ENCODE measurements at places on chromosomes 11 and 22. TPM values are rescaled to one million over a fixed set of nuclear protein-coding genes. Genes with fewer than 3 reads are reported as not detected.
A peak's percentile ranks its signal among the peaks of the same experiment; 100 is the strongest.

Gene HTATIP2
- total RNA-seq: 43.1 TPM

Gene CFL1
- total RNA-seq: 1,831 TPM

Gene SPTBN2
- total RNA-seq: 37.1 TPM

DNA sequence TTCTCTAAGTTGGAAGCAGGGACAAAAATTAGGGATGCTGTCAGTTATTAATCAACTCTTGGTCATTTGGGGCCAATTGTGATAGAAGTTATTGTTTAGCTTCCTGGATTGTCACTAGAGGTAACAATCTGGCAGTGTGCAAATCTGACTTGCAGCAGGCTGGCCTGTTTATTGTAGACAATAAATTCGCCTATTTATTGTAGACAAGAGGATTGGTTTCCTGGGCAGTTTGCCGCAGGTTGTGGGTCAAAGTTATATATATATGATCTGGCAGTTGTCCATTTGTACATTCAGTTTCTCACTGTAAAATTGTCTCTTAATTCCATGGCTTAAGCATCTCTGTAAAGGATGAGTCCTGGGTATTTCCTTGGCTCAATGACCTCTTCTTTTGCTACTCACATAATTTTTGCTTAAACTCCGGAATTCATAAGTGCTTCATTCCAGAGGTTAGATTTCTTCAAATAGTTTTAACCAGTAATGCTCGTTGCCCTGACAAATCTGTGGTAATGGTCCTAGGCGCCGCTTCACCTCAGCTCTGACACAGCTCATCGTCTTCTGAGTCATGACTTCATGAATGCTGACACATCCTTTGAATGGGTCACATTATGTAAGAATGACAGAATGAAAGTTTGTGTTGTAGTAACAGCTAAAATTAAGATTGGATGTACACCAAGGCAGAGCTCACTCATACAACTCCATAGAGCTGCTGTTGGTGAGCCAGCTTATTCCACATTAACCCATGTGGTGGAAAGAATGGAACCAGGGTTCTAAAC lies 7.8 kb upstream of the MMP3 start:
- DNase-seq: peak; percentile 78

- no peak for DNase-seq
Measured at GRCh38 chr11:10461276-10461790, 6.3 kb downstream of the AMPD3 start.

GRCh38 chr11:96384156-96384555 lies 5.6 kb downstream of the CCDC82 start:
- DNase-seq: no peak

GRCh38 chr11:61707574-61707973 lies 27.4 kb downstream of the DAGLA start:
- no peak for DNase-seq

Data from Daoy (cell line).